Fibroblast of lung (primary cell): ENCODE measurements at places on chromosomes 7 and 10. TPM values are rescaled to one million over a fixed set of nuclear protein-coding genes. Genes with fewer than 3 reads are reported as not detected.

SLC26A3 gene
- total RNA-seq, result not detected in 2 replicates

IL6 gene
- total RNA-seq, result 22.1 and 33.7 TPM in 2 replicates

SLC18A3 gene
- not detected in 2 replicates for total RNA-seq

PLPP4 gene
- total RNA-seq, result 0.26 and 1.2 TPM in 2 replicates

VPS37D gene
- total RNA-seq, result 6.2 and 6.8 TPM in 2 replicates
